Activated CD8-positive, alpha-beta memory T cell treated with anti-CD3 and anti-CD28 coated beads for 1 hour (primary cell): ENCODE measurements at places on chromosomes 12 and 14.

DNA sequence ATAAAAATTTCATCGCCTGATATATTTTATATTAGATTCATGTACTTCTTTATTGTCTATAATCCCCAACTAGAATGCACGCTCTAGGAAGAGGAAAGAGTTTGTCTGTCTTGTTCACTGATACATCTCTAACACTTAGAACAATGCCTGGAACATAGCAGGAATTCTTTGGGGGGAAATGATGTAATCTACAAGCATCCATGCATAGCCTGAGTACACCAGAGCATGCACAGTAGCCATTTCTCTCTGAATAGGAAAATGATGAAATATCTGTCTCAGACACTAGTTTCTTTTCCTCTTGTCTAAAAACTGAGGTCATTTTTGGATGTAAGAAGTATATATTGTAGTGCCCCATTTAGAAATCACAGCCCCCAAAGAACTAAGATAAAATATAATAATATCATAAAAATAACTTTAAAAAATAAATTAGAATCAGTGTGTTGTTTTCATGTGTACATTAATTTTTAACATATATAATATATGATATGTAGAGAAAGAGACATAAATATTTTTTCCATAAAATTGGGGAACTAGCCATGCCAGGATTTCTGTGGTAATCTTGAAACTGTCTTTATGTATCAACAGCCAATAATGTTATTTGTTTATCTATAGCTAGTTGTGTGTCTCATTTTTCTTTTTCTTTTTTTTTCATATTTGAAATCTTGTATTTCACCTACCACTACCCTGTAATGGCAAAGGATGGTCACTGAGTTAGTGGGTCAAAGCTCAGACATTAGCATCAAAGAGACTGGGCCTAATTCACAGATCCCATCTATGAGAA lies 155.6 kb upstream of the TMCC3 start:
- DNase-seq: no peak

GRCh38 chr12:124772289-124773170 lies 91.1 kb downstream of the SCARB1 start:
- no peak for DNase-seq

GRCh38 chr12:68042212-68042699 lies 53.0 kb downstream of the IFNG-AS1 start:
- DNase-seq: no peak

GRCh38 chr12:129696405-129696804 lies 207.4 kb downstream of the TMEM132D start:
- no peak for DNase-seq

GRCh38 chr12:89547101-89547500 lies 21.3 kb upstream of the POC1B start:
- DNase-seq: no peak

DNA sequence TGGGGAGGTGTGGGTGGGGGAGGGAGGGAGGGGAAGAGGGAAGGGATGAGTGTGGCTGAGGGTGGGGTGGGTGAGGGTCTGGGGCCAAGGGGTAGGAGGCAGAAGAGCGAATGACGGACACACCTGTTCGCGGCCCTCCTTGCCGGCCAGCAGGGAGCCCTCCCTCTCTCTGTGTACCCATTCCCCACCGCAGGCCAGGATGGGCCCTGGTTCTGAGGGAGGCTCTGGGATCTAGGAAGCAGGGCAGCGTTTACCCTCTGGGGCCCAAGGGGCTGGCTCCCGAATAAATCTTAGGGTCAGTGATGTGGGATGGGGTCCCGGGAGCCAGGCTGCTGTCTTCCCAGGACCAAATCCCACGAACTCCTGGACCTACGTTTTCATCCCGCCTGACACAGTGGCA lies 46.0 kb upstream of the ESRRB start:
- DNase-seq: no peak

- no peak for DNase-seq
Measured at GRCh38 chr14:79016828-79017505, 846.8 kb downstream of the NRXN3 start.

- DNase-seq: no peak
Measured at GRCh38 chr12:1797991-1798640, 22.2 kb upstream of the LRTM2 start.

DNA sequence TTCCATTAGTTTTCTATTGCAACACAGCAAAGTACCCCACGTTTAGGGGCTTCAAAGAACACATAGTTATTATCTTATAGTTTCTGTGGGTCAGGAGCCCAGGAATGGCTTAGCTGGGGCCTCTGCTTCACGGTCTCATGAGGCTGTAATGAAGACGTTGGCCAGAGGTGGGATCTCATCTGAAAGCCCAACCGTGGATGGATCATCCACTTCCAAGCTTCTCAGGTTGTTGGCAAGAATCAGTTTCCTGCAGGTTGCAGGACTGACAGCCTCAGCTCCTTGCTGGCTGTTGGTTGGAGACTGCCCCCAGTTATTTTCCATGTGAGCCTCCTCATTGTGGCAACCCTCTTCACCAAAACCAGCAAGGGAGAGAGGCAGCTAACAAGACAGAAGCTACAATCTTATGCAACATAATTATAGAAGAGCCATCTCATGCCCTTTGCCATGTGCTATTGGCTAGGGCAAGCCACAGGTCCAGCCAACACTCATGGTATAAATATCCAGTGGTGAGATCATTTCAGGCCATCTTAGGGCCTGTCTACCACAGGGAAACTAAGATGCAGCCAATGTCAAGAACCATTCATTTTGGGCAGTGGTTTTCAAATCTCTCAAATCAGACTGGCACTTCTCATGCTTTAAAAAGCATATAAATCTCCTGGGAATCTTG lies 452.4 kb downstream of the MED13L start:
- DNase-seq: no peak

GRCh38 chr12:19482036-19482435 lies 42.7 kb downstream of the AEBP2 start:
- DNase-seq: no peak

- DNase-seq: no peak
Measured at GRCh38 chr14:33271216-33271615, 332.5 kb downstream of the NPAS3 start.

DNA sequence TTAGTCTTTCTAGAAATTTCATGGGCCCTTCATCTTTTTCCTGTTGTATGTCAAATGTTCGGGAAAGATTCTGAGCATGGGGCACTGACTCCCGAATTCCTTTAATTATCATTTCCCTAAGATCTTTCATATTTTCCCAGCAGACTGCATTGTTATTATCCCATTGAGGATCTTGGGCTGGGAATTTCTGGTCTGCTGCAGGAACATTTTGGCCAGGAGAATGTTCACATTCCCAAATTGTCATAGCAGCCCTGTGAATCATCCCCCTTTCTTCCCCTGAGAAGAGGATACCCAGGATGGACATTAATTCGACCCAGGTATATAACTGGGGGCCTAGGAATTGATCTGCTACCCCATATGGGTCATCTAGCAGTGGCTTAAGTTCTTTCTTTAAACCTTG lies 112.5 kb downstream of the RIN3 start:
- no peak for DNase-seq

GRCh38 chr12:53060064-53060720 lies 10.3 kb downstream of the TNS2 start:
- DNase-seq: no peak

GRCh38 chr14:50447461-50447860 lies 50.8 kb upstream of the CDKL1 start:
- DNase-seq: no peak

- DNase-seq: no peak
Measured at GRCh38 chr14:61562321-61563161, 132.8 kb upstream of the HIF1A start.

- DNase-seq: no peak
Measured at GRCh38 chr12:106868982-106869700, 86.6 kb upstream of the TMEM263 start.

DNA sequence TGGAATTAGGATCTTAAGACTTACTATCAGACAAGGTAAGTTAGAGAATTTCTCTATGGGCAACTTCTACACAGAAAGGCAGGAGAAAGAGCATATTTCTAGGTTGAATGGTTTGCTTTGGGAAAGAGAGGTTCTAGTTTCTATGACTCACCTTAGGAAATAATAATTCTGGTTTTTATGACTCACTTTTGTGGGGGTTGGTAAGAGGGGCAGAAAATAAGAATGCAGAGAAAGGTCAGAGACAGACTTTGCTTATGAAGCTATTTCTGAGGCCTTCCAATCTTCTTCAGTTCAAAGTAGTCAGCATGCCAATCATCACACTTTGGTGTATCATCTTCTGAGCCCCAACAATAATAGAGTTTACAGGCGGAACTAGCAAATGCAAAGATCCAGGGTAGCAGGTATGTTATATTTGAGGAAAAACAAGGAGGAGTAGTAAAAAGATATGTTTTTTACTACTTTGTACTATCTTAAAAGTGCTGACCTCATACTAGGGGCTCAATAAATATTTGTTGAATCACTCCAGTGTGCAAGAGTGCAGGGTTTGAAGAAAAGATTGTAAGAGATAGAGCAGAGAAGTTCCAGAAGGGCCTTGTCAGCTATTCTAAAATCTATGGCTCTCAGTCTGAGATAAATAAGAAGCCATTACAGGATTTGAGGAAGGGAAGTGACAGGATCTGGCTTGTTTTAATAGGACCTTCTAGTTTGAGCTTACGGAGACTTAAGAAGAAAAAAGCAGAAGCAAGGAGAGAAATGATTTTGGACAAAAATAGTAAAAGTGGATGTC lies 56.7 kb upstream of the LRFN5 start:
- no peak for DNase-seq

- no peak for DNase-seq
Measured at GRCh38 chr12:58479401-58479800, 440.9 kb downstream of the LRIG3 start.

- DNase-seq: no peak
Measured at GRCh38 chr14:62443796-62444195, 601.5 kb downstream of the KCNH5 start.

GRCh38 chr12:102659200-102659911 lies 179.0 kb upstream of the IGF1 start:
- no peak for DNase-seq

GRCh38 chr12:26623136-26623535 lies 209.9 kb downstream of the ITPR2 start:
- DNase-seq: no peak

DNA sequence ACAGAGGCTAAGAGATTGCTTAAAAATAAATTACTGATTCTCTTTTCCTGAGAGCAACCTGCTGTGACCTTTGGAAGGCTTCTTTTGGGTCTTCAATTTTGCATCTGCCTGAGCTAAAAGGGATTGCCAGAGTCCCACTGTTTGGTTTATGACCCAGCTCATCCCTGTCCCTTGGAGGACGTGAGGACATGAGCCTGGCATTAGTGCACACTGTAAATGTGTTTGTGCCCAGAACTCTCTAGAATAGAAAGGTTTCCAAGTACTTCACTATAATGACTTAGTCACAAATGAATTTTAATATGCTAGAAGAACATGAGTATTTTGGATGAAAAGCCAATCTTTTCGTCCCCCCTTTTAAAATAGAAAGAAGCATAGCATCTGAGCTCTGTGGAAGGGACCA lies 47.1 kb upstream of the CDKN3 start:
- DNase-seq: no peak

- no peak for DNase-seq
Measured at GRCh38 chr14:71284048-71284447, 376.8 kb downstream of the PCNX1 start.

DNA sequence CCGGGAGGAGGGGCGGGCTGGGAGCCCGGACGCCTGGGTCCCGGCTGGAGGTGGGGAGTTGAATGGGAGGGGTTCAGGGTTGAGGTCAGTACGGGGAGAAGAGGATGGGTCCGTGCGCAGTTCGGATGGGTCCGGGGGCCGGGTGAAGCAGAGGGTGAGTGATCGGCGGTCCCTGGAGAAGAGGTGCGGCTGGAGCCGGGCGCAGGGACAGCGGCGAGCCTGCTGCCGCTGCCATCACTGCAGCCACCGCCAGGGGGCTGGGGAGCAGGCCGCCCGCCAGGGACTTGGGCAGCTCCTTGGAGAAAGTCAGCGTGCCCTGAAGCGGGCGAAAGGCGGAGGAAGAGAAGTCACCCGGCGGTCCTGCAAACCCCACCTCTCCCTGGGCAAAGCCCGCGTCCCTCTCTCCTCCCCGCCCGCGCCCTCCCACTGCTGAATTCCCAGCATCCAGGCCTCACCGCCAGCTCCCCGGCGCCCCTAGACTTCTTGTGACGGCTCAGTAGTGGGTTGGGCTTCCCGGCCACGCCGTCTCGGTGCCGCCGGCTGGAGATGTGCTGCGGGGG lies 6.0 kb upstream of the GPR84 start:
- no peak for DNase-seq

- no peak for DNase-seq
Measured at GRCh38 chr12:460261-461230, 807 bp downstream of the B4GALNT3 start.

GRCh38 chr12:3795492-3796133 lies 42.7 kb upstream of the CRACR2A start:
- DNase-seq: no peak

DNA sequence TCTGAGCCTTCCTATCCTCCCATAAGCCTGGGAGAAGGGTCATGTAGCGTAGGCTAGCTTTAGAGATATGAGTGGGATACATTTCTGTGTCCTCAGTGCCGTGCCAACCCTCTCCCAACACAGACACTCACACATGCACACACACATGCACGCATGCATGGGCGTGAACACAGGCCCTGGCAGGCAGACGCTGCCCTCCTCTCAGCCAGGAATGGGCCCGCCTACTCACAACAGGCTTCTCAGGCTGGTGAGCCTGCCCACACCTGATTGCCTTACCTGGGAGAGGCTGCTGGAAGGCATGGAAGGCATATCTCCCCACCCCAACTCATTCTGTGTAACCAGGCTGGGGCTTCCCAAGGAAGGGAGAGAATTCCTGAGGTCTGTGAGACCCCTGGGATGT lies 12.8 kb upstream of the ACVR1B start:
- no peak for DNase-seq

DNA sequence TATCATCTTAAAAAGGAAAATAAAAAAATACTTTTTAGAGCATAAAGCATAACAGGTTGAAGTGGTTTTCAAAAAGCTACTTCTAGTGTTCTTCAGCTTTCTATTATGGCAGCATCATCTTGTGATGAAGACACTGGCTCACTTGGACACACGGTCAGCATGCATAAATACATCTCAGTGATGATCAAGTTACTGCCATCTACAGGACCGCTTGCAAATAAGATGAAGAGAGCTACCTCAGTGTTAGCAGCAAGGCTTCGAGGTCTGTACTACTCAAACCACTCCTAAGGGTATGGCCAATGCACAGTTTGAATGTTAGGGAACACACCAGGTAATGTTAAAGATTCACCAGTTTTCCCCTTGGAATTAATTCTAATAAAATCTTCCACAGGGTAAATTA lies 58.8 kb downstream of the GALC start:
- DNase-seq: no peak

DNA sequence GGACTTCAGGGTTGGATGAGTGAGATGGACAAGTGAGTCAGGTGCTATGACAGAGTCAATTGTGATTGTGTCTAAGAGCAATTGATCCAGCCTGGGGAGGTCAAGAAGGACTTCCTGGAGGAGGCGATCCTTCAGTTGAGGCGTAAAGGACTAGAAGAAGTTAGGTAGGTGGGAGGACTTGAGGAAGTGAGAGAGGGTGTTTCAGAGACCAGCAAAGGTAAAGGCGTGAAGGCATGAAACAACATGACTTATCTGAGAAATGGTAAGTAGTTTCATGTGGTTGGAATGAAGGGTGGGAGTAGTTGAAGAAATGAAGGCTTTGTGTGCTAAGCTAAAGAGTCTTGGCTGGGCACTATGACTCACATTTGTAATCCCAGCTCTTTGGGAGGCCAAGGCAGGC lies 48.9 kb upstream of the PPP1CC start:
- DNase-seq: no peak

- no peak for DNase-seq
Measured at GRCh38 chr12:3255057-3255456, 177.9 kb downstream of the TSPAN9 start.

- no peak for DNase-seq
Measured at GRCh38 chr12:15411842-15412241, 89.5 kb downstream of the PTPRO start.

- DNase-seq: no peak
Measured at GRCh38 chr12:12823300-12823699, 10.2 kb downstream of the DDX47 start.
